ENCODE measurements at places on chromosomes 2 and 18.

DNA sequence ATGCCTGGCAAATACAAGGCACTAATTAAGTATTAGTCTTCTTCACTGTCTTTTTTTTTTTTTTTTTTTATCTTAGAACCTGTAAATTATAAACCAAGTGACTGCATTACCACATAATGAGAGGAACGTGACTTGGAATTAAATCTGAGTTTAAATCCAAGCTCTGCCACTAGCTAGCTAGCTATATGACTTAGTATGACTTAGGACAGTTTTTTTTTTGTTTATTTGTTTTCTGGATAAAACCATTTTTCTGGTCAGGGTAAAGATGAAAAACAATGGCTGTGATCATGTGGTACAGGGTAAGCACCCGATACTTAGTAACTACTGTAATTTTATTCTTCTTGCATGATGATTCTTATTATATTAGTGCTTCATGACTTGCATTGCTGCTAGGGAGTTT lies 191.8 kb upstream of the LRRTM1 start:
- no peak for DNase-seq

DNA sequence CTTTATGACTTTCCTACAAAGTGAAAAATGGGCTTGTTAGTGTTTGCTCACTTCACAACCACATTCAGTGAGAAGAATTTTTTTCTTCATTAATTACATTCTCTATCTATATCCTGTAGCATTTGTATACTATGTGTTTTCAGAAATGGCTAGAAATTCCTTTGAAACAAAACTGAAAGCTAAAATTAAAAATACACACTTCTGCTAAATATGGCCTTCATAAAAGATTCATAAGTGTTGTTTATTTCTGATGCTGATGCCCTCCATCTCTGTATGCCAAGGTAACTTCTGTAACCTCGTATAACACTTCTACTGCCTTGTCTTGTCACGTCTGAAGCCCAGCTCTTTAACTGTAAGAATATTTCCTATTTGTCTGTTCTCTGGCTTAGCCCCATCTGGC lies 59.8 kb downstream of the PMAIP1 start:
- DNase-seq = no peak

- no peak for DNase-seq
These were observed 21.0 kb downstream of the C1QL2 start for GRCh38 chr2:119137502-119137901.

DNA sequence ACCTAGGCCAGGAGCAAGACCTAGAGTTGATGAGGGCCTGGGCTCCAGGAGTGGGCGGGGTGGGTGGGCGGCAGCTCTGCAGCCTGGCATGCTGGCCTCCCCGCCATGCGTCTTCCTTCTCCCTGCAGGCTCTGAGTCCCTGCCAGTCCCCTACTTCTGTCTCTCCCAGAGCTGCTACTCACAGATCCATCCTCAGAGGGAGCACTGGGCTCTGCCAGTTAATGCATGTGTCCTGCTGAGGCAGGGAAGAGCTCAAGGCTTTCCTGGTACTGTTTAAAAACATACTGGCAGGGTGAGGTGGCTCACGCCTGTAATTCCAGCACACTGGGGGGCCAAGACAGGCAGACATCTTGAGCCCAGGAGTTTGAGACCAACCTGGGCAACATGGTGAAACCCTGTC lies 38.7 kb upstream of the EDAR start:
- no peak for DNase-seq

DNA sequence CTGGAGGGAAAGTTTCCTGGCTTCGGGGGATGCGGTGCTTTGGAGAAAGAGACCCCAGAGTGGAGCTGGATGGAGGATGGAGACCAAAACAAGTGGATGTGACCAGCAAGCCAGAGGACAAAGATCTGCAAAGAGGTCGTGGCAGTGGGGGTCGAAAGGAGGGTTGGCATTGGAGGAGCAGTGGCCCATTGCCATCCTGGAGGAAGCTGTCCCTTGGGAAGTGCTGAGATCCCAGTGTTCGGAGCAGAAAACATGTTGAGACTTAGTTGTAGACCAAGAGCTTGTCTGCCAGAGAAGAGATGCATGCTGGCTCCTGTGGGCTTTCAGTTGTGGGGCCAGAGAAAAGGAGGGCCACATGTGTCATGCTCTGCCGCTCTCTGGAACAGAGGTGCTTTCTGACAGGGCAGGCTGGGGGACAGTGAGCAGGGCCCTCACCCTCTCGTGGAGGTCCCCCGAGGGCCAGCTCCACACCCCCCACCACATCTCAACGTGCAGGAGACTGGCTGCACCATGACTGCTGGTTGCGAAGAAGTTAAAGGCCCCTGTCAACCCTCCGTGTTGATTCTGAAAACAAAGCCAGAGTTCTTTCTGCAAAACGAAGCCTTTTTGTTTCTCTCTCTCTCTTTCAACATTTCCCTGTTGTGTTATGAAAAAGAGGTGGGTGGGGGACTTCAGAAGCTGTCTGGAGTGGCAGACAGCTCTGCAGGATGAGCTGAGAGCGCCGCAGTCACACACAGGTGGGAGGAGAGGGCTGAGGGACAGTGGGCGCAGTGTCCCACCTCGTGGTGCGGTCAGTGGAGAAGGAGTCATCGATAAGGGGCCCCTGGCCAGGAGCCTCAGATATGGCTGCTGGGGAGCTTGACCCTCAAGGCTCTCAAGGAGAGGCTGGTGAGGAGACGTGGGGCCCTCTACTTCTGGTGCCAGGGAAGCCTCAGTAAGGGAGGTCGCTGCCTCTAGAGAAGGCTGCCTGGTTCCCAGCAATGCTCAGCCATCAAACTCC lies 77.6 kb upstream of the BCL2L11 start:
- no peak for DNase-seq

Data from H54 (cell line).